Renal cortical epithelial cell (primary cell): ENCODE measurements at places on chromosomes 12 and 14. TPM values are rescaled to one million over a fixed set of nuclear protein-coding genes. Genes with fewer than 3 reads are reported as not detected.

Gene KLRC3
- total RNA-seq, result not detected in 2 replicates

Gene PRKD1
- total RNA-seq, result 7.5 and 39.1 TPM in 2 replicates

Gene OXA1L
- total RNA-seq, result 28.8 and 42.4 TPM in 2 replicates

Gene SLCO1B1
- not detected in 2 replicates for total RNA-seq

Gene TAS2R50
- total RNA-seq, result 0.35 and 9.3 TPM in 2 replicates

DNA sequence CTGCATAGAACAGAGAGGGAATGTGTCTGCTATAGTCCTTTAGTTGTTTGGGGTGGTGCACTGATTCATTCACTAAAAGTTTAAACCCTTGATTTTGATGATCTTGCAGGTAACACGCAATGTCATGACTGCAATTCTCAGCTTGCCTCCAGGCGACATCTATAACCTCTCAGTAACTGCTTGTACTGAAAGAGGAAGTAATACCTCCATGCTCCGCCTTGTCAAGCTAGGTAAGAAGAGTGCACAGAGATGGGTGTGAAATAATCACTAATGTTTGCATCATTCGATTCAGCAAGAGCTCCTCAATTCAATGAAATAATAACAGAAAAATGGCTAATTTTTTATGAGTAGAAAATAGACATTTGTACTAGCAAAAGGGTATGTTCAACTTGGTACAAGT is 203.7 kb downstream of the PTPRO start:
- DNase-seq, result no peak

GRCh38 chr12:121796855-121797751 is 3.6 kb upstream of the RHOF start:
- peak; percentile 97 for DNase-seq

GRCh38 chr12:23585782-23586163 is 363.7 kb downstream of the SOX5 start:
- DNase-seq, result no peak

DNA sequence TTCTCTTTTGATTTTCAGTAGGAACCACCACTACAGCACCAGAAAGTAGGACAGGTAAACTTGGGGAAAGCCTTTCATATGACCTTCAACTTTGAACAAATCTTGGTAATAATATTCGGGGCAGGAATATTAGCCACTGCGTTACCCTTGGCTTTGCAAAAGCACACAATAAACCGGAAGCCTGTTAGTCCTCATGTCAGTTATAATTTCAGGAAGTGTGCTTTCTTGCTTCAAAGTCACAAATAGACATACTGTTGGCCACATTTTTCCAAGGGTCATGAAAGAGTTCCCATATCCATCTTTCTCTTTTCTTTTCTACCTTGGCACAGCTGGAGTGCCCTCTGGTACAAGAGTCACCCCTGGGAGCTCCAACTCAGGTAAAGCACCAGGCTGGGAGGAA is 167.2 kb upstream of the CNTN1 start:
- DNase-seq, result no peak

Gene AICDA
- total RNA-seq, result 0.30 and 0.52 TPM in 2 replicates

Gene SALL2
- total RNA-seq, result 1.7 and 15.9 TPM in 2 replicates

DNA sequence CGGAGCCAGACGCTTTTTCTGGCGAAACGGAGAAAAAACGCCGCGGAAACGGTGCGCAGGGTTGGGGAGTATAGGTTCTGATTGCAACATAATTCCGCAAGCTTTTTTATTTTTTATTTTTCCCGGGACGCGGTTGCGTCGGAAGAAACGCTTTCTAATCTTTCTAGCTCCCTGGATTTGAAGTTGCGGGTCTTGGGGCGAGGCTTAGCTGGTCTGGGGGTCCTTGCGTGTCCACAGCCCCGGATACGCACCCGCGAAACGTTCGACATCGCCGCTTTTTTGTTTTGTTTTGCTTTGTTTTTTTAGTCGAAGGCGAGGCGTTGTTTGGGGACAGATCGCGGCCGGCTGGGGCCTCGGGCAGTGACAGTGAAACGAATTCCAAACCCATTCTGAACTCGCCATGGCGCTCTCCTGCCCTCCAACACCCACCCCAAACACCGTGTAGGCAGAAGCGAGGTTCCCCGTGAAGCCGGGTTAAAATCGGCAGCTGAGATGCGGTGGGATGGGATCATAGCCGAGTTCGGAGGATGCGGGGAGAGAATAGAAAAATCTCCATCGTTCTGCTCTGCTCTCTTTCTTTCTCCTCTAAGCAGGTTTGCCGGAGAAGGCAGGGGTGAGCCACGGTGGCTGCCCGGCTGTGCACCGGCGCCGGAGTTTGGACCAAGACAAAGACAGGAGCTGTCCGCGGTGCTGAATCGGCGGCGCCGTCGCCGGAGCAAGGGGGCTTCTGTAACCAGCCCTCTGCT is 8.1 kb upstream of the LHX5 start:
- no peak for DNase-seq

- peak; percentile 37 for DNase-seq
Observed at GRCh38 chr12:29088611-29089219, 60.4 kb upstream of the FAR2 start.

- DNase-seq, result peak; percentile 24
Observed at GRCh38 chr12:617304-617915, 45.8 kb downstream of the NINJ2 start.

Gene LRRIQ1
- total RNA-seq, result 0.87 and 8.7 TPM in 2 replicates

Gene HDAC7
- 16.8 and 56.4 TPM in 2 replicates for total RNA-seq

Gene ALDH2
- 18.7 and 23.4 TPM in 2 replicates for total RNA-seq

Gene BLTP3B
- 23.3 and 30.0 TPM in 2 replicates for total RNA-seq

Gene GRIN2B
- total RNA-seq, result 0.52 and 0.89 TPM in 2 replicates

Gene SERPINA5
- total RNA-seq, result 0.35 and 15.5 TPM in 2 replicates

- DNase-seq, result peak; percentile 76
Observed at GRCh38 chr12:66662729-66663128, 16.1 kb downstream of the GRIP1 start.

GRCh38 chr12:52248541-52249461 is 15.8 kb downstream of the KRT7 start:
- no peak for DNase-seq

- DNase-seq, result peak; percentile 82
Observed at GRCh38 chr12:67482751-67483661, 165.5 kb upstream of the DYRK2 start.

DNA sequence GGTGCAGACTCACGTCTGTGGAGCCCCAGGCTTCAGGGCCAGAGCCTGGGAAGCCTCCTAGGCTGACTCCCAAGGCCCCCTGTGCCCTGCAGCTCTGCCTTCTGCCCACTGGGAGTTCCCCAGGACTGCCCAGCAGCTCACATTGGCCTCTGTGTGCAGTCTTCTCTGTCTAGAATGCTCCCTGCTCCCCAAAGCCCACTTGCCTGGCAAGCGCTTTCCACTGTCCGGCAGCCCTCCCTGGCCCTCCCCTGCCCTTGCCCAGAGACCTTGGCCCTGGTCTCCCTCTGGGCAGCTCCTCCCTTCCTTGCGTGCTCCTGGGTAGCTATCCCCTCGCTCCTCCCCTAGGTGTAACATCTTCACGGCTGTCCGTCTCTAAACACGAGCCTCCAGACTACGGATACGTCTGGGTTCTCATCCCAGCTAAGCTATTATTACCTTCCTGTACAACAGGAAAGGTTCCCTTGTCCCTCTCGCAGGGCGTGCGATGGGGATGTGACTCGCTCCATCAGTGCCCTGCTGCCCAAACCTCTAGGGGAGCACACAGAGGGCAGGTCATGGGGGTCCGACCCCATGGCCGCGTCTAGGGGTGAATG is 325.5 kb upstream of the RTL1 start:
- DNase-seq, result no peak

DNA sequence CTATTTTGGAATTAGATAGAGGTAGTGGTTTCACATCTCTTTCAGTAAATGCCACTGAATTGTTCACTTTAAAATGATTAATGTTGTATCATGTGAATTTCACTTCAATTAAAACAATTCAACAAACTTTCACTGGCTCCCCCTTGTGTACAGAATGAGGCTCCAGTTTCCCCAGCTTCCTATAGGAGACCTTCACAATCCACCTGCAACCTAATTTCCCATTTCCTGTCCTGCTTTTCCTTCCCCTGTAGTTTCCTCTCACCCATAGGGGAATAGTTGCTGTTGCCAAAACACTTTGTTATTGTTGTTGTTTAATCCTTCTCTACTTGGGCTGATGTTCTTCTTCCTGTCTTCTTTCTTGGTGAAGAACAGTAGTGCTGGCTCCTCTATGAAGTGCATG is 59.8 kb downstream of the NPAS3 start:
- DNase-seq, result peak; percentile 31
